ENCODE measurements at places on chromosomes 12 and 14. TPM values are rescaled to one million over a fixed set of nuclear protein-coding genes. Genes with fewer than 3 reads are reported as not detected.

GRCh38 chr14:76767681-76768656 lies 6.7 kb downstream of the VASH1 start:
- peak; percentile 83 for DNase-seq

ACTR10 gene
- total RNA-seq: 46.2 TPM

DNA sequence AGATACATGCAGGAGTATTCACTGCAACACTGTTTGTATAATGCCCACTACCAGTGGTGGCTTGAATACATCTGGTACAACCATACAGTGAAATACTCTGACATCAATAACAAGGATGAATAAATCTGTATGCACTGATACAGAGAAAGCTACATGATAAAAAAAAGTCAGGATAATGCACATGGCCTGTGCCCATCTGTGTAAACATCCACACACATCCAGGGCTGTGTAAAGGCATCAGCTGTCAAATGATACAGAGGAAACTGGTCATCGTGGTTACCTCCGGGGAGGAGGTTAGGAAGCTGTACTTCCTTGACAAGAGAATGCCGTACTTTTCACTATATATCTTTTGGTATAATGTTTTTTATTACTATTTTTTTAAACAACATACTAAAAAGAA lies 176.6 kb downstream of the FOXN3 start:
- DNase-seq: no peak

- no peak for DNase-seq
Measured at GRCh38 chr12:111150360-111150759, 218.5 kb downstream of the PHETA1 start.

DNA sequence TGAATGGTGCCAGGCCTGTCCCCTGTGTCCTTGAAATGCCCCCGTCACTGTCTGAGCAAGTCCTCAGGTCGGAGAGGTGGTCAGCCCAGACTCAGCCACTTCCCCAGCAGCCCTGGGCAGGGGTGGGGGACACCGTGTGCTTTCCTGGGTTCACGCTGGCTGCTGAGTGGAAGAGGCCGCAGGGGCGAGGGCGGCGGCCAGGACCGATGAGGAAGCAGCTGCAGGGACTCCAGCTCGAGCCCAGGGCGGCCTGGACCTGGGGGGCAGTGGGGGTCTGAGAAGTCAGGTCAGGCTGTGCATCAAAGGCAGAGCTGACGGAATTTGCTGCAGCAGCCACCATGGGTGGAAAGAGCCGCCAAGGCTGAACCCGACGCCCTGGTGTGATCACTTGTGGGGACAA lies 28.4 kb downstream of the NOC4L start:
- no peak for DNase-seq

DNA sequence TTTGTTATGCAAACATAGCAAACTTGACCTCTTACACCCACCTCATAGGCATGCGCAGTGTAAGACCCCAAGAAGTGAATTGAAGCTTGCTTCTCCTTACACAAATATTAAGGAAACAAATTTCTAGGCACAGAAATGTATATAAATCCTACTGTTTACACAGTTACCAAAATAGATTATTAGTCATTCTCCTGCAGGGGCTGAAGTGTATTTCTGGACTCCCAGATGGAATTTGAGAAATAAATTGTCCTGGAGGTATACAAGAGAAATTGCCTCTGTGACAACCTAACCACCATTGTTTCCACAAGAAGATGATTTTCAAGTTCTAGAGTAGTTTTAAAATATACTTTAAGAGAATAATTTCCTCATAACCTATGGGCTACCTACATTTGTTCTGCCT lies 656.0 kb upstream of the MDGA2 start:
- no peak for DNase-seq

- DNase-seq: no peak
Measured at GRCh38 chr12:111181143-111181726, 187.7 kb downstream of the PHETA1 start.

MAPK1IP1L gene
- 45.7 TPM for total RNA-seq

MYH6 gene
- total RNA-seq: 0.03 TPM

GRCh38 chr12:76863837-76864236 lies 15.0 kb downstream of the CSRP2 start:
- no peak for DNase-seq

- no peak for DNase-seq
Measured at GRCh38 chr12:100184549-100185145, 16.0 kb upstream of the ACTR6 start.

DNA sequence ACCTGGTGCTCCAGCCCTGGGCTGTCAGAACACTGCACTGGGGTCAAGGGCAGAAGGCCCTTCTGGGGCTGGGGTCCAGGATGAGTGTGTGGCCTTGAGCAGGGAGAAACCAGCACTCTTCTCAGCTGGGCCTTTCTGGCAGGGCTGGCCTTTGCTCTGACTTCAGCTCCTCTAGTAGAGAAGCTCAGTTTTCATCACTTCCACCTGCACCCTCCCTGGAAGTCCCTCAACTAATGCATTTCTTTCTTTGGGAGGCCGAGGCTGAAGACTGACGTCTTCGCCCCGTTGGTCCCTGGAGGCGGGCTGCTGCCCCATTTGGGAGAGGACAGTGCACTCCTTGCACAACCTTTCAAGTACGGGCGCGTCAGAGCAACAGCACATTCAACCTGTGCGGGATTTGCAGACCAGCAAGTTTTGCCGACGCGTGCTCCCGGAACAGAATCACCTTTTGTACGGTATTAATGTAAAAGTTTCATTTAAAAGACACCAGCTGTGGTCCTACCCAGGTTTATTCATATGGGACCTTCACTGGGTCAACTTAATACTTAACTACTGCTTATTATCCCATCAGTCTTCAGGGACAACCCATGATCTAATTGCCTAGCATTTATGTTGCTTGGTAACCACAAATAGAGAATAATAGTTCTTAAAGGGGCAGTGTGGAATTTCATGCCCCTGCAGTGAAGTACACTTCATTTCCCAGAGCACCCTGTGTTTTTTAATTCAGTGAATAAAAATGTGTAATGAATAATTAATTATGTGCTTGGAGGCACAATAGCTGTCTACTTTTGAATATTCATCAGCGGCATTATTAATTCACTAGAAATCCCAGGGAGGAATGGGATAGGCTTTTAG lies 134.8 kb upstream of the VRK1 start:
- no peak for DNase-seq

REP15 gene
- total RNA-seq: 0.35 TPM

DNA sequence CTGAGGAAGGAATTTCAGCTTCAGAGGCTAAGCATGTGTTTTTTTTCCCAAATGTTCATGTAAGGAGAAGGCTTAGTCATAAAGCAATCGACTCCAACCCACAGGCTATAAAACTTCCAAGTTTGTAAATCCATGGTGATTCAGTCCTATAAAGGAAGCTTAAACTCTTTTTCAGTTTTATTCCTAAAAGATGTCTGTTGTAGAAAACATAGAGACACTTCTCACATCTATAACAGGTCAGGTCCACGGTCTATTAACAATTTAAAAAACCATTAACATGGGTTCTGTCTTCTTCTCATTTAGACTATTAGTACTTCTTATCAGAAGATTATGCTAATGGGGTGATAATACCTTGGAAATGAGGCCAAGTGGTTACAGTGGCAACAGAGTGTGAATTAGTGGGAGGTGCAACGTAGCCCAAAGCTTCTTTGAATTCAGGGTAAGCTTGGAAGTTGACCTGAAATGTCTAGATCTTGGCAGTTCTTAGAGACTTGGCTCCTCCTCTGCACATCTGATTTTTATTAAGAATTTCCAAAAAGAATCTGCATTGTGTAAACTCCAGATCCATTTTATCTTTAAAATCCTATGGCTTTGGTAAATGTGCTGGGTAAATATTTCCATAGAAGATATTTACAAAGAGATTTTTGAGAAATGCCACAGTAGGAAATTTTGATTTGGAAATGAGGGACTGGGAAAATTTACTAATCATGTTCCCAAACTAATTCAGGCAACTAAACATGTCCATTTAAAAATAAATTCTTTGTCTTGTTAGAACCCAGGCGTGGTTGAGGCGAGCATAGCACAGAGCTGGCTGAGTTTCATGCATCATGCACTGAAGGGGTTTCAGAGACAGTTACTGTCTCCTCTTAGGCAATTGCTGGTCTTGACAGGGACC lies 86.4 kb downstream of the EML1 start:
- DNase-seq: no peak

- peak; percentile 58 for DNase-seq
Measured at GRCh38 chr14:105582639-105583038, 56.3 kb downstream of the TMEM121 start.

- peak; percentile 88 for DNase-seq
Measured at GRCh38 chr12:1583421-1584078, 10.8 kb downstream of the FBXL14 start.

- DNase-seq: no peak
Measured at GRCh38 chr12:94202245-94203180, 54.1 kb downstream of the PLXNC1 start.

GRCh38 chr12:107379852-107380567 lies 286.7 kb upstream of the CRY1 start:
- DNase-seq: no peak

PRH2 gene
- not detected for total RNA-seq

ARMH4 gene
- total RNA-seq: 2.4 TPM

Measured in H7 (cell line).